ENCODE measurements at places on chromosomes 4 and X.

- DNase-seq, result no peak
Observed at GRCh38 chr4:52883183-52883621, 21.1 kb downstream of the RASL11B start.

DNA sequence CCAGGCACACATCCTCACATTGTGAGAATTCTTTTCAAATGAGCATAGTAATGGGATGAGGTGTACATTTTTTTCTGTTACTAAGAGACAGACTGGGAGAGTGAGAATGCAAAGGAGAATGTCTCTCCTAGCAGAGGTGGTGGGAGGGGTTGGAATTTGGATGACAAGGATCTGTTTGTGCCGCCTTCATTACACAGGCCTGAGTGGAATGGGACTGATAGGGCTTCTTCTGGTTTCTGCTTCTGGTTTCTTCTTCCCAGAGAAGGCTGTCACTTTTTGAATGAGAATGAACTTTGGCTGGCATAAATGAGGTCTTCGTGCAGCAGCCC is 55.4 kb downstream of the C4orf51 start:
- peak; percentile 96 for DNase-seq

DNA sequence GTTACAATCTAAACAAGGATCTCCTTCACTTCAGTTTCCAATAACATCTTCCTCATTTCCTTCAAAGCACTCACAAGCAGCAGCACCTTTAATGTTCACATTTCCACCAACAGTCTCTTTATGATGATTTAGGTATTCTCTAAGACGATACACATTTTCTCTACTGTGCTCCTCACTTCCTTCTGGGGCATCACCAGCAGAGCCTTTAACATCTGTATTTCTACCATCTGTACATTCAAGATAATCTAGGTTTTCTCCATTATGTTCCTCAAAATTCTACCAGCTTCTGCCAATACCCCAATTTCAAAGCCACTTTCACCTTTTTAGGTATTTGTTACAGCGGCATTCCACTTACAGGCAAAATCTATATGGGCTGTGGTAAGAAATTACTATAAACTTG is 80.6 kb downstream of the FBXW7 start:
- DNase-seq, result no peak

GRCh38 chrX:115330498-115331168 is 41.1 kb downstream of the LUZP4 start:
- DNase-seq, result peak; percentile 80

DNA sequence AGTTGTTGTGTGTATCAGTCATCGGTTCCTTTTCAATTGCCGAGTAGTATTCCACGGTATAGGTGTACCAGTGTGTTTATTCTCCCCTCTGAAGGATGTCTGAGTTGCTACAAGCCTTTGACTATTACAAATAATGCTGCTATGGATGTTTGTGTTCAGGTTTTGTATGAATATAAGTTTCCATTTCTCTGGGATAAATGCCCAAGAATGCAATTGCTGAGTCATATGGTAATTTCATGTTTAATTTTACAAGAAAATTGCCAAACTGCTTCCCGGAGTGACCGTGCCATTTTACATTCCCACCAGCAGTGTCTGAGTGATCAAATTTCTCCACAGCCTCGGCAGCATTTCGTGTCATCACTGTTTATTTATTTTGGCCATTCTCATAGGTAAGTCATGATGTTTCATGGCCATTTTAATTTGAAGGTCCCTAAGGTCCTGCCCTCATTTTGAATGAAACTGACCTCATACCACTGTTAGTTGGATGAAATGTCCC is 73.9 kb downstream of the IRF2 start:
- DNase-seq, result peak; percentile 98
